Large intestine (tissue), 12 donors: ENCODE measurements at places on chromosomes 1 and 21.
A peak's percentile ranks its signal among the peaks of the same experiment; 100 is the strongest.

DNA sequence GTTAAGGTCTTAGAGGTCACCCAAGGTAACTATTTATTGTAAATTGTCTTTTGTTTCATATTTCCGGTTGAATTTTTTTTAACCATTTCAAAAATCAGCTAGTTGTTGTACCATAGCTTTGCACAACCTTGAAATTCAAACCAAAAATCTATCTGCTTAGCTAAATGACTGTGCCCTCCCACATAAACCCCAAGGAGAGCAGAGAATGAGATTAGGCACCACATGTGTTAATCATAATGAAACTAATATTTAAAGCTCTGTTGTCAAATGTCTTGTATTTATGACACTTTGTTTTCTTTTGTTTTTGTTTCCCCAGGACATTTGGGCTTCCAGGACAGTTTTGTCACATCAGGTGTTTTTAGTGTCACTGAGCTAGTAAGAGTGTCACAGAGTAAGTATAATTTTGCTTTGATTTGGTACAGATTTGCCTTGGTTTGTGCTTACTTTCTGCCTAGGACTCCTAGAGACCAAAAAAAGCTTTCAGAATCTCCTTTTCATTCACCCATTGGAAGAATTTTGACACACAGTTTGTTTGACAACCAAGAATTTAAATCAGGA lies 249.9 kb downstream of the NFIA start:
- no peak for DNase-seq

- no peak for DNase-seq
These were observed 47.1 kb upstream of the PLA2G2C start for GRCh38 chr1:20233394-20233793.

- DNase-seq: peak; percentile 8
These were observed 47.1 kb downstream of the EXTL2 start for GRCh38 chr1:100847361-100848082.

GRCh38 chr1:53687901-53688300 lies 51.1 kb downstream of the GLIS1 start:
- no peak for DNase-seq

DNA sequence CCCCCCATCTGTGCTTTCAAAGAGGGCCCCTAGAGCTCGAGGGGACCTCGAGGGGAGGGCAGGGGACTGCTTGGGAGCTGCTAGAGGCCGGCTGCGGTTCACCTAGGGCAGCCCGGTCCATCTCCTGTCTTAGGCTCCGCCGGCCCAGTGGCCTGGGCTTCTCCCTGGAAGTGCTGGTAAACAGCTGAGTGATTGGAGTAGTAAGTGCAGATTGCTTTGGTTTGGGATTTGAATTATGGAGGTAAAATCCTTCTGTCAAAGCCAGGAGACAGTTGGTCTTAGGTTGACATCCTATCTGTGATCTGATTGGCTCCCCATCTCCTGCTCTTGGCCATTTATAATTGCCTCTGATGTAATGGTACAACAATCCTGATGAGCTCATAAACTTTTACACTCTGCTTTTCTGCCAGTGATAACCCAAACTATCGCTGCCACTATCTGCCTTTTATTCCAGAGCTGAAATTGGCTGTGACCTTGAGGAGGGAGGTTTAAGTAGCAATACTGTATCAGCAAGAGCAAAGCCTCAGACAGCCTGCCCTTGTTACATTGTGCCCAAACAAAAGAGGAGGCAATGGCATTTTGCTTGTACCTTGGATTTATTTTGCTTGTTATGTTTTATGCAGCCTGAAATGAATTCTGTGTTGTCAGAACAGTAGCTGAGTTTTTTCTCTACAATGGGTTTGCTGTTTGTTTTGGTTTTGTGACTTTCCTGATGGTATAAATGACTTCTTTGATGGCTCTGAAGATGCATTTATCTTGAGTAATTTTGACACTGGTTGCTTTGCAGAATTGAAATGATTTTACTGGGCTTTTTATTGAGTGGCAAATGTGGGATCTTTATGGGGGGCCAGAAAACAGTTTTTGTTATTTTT lies 2.4 kb downstream of the ARID1A start:
- DNase-seq: peak; percentile 96

DNA sequence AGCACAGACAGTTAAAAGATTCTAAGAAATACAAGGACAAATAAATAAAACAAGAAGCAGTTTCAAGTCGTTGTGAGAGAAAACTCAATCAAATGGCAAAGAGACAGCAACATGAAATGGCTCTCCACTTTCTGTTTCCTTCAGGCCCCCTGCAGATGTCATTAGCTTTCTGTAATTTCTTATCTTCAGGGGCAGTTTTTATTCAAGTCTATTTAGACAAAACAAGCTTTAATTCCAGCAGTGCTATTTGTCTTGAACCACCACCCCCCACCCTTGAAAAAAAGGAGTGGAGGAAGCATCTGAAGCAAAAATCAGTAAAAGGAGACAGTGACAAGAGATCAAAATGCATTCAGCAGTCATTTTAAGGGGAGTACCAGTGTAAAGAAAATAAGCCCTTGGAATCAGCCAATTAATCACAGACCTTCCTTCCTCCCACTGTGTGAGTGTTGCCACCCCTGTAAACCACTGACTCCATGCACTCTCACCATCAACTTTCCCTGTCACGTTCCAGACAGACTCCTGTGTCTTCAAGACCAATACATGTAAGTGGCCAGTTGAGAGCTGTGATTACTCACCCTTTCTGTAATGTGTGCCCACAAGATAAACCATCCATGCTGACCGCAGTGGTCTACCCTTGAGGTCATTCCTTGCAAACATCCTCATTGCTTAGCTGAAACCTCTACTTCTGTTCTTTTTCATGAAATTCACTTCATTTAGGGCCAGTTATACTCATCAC lies 136.1 kb upstream of the HOOK1 start:
- DNase-seq: no peak

- no peak for DNase-seq
These were observed 39.2 kb upstream of the RUNX1 start for GRCh38 chr21:35088319-35088771.

DNA sequence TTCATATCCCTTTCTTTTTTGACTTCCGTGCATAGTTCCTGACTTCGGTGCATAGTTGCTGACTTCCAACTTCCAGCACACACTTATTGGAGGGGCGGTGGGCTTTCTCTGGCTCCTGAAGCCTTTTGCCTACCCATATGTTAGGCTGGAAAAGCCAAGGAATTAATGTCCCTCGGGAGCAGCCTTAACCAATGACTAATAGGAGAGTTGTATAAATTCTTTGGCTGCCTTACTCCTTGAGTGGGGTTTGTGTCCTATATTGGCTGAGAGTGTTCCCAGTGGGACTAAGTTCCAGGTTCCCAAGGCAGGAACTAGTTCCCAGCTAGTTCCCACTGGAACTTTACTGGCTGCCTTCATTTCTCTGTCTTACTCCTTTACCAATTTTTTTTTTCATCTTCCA lies 105.7 kb downstream of the ZNF326 start:
- no peak for DNase-seq

- no peak for DNase-seq
These were observed 12.7 kb upstream of the FOXE3 start for GRCh38 chr1:47403321-47403910.

GRCh38 chr1:70202173-70202758 lies 3.1 kb downstream of the LRRC40 start:
- DNase-seq: no peak

- DNase-seq: no peak
These were observed 18.6 kb downstream of the ACTL8 start for GRCh38 chr1:17773591-17774326.

DNA sequence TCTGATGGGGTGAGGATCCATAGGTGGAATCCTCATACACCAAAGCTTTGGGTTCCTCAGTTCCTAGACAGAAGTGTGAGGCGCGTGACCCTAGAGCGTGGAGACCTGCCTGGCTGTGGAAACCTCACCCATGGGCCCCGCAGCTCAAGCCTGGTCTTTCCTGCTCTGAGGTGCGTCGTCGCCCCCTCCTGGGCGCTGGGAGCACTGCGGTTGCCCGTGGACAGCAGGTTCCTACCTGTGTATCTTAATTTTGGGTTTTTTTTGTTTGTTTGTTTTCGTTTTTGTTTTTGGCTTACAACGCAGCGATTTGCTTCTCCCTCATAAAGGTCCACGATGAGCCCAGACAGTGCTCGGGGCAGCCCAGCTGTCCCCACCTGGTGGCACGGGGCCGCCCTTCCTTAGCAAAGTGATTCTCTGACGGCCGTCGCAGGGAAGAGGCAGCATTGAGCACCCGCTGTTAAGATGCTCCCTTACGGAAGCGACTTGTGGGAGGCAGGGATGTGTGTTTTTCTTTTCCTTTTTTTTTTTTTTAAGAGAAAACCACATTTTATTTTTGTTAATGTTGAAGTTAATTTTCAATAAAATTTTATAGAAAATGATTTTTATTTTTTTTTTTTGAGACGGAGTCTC lies 36.5 kb upstream of the TRAPPC10 start:
- peak; percentile 56 for DNase-seq
